ENCODE measurements at places on chromosomes 6 and 20. TPM values are rescaled to one million over a fixed set of nuclear protein-coding genes. Genes with fewer than 3 reads are reported as not detected.

The MICAL1 gene
- 28.6 TPM for total RNA-seq

The FRK gene
- total RNA-seq = 2.3 TPM

The TPD52L1 gene
- total RNA-seq = 40.8 TPM

The LKAAEAR1 gene
- 0.82 TPM for total RNA-seq

The LHFPL5 gene
- 0.27 TPM for total RNA-seq

The THBS2 gene
- 132 TPM for total RNA-seq

The CRIP3 gene
- not detected for total RNA-seq

The SCRT2 gene
- total RNA-seq = 4.3 TPM

The TXLNB gene
- 13.7 TPM for total RNA-seq

The CGA gene
- not detected for total RNA-seq

The MANEA gene
- total RNA-seq = 26.0 TPM

The SLC35D3 gene
- total RNA-seq = 4.9 TPM

The SIM1 gene
- total RNA-seq = not detected

The DYNLRB1 gene
- 43.7 TPM for total RNA-seq

The C2 gene
- total RNA-seq = 6.2 TPM

The PNPLA1 gene
- total RNA-seq = 0.16 TPM

The C4A gene
- 29.9 TPM for total RNA-seq

The MYT1 gene
- 37.3 TPM for total RNA-seq

The HLA-DOA gene
- total RNA-seq = 0.71 TPM

The SLC52A3 gene
- total RNA-seq = 0.93 TPM

The CALHM4 gene
- not detected for total RNA-seq

The FAM83C gene
- 0.16 TPM for total RNA-seq

The SLC2A4RG gene
- 32.0 TPM for total RNA-seq

The MDFI gene
- total RNA-seq = 30.1 TPM

The IYD gene
- total RNA-seq = not detected

The MACROD2 gene
- total RNA-seq = 65.6 TPM

All from camera-type eye (tissue), 1 donor.